ENCODE measurements at places on chromosomes 11 and 22.

GRCh38 chr11:69264486-69264885 is 29.5 kb upstream of the MYEOV start:
- no peak for DNase-seq

DNA sequence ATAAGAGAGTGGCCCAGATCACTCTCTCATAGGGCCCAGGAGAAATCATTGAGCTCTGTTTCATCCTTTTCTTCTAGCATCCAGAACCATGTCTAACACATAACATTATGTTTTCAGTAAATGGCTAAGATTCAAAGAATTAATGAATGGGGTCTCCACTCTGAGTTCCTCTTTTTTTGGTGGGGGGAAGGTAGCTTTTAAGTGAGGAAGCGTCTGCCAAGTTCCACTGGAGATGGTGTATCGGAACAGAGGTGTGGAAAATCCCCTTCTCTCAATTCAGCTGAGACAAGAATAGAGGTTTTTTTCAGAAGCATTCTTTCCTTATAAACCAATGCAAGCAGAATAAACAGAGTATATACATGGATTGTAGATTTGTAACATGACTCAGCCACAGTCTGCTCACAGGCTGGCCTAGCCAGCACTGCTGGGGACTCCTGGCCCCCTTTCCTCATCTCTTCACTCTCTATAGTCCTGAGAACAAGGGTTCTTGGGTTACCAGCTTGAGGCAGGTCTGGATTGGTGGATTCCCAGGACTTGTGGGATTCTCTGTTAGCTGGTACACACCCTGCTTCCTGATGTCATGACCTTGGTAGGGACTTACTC is 97.2 kb downstream of the TRAF6 start:
- no peak for DNase-seq

- DNase-seq, result no peak
Observed at GRCh38 chr22:45230026-45230721, 10.5 kb downstream of the KIAA0930 start.

DNA sequence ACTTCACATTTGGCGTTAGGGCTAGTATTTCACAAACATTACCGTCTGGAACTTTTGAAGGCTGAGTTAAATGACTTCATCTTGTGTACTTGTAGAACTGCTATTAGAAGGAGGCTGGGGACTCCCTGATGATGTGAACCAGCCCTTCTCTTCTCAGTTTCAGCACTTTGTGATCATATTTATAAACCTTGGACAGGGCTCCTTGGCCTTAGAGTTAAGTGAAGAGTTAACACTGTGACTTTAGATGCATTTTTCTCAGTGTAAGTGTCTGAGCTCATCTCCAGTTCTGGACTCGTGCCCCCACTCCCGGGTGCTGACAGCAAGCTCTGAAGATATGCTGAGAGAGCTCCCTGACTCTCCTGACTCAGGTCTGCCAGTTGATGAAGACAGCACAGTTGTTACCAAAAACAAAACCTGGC is 8.4 kb downstream of the MIAT start:
- DNase-seq, result no peak

GRCh38 chr11:111797145-111797581 is 31.0 kb upstream of the PPP2R1B start:
- no peak for DNase-seq

DNA sequence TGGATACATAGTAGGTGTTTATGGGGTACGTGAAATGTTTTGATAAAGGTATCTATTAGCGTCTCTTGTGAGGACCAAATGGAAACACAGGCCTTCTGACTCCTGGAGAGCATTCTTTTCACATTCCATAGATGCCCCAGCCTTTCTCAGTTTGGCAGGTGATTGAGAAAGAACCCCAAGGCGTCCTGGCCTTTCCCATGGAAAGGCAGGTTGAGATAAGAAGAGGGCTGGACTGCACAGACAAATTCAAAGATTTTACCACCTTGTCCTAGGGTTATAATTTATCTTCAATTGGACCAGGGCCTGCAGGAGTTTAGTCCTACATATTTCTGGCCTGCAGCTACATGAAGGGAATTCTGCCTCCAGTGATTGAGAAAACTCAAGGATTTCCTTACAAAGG is 661 bp upstream of the OLFML1 start:
- DNase-seq, result no peak

DNA sequence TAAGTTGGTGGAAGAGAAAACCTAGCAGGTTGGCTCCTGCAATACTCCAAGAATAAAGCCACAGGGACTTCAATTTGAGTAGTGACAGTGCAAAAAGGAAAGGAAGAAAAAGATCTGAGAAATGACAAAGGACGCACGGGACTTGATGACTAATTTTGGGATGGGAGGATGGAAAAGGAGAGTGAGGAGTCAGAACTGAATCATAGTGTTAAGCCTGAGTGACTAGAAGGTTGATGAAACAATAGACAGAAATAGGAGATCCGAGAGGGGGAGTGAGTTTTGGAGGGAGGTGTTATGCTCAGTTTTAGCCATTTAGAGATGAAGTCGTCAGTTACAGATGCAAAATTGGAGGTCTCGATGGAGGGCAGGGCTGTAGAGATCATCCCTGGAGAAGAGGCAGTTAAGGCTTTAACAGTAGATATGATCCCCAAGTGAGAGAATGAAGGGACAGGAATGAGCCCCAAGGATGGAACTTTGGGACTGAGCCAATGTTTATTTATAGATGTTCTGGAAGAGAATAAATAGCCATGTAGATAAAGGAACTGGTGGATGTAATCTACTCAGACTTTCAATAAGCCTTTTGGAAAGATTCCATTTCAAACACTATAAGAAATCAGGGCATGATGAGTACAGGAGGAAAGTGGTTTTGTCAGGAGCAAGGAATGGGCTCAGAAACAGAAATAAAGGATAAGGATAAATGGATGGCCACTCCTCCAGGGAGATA is 108.9 kb upstream of the NCAM1 start:
- DNase-seq, result no peak

- no peak for DNase-seq
Observed at GRCh38 chr11:127003260-127003981, 2.9 kb upstream of the KIRREL3 start.

- DNase-seq, result no peak
Observed at GRCh38 chr22:30574095-30574981, at the start of gene GAL3ST1. GAL3ST1 (minus strand) TSS chr22:30574665; CDS start chr22:30557392, 17,273 bp downstream.

- DNase-seq, result no peak
Observed at GRCh38 chr22:34639911-34640310, 426.0 kb upstream of the ISX start.

DNA sequence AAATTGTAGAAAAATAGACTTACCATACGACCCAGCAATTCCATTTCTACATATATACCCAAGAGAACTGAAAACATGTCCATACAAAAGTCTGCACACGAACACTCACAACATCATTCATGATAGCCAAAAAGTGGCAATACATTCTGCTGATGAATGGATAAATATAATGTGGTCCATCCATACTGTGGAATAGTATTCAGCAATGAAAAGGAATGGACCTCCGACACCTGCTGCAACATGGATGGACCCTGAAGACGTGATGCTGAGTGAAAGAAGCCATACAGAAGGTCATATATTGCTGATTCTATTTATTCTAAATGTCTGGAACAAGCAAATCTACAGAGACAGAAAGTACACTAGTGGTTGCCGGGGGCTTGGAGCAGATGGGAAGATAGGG is 19.2 kb downstream of the CPT1A start:
- no peak for DNase-seq

DNA sequence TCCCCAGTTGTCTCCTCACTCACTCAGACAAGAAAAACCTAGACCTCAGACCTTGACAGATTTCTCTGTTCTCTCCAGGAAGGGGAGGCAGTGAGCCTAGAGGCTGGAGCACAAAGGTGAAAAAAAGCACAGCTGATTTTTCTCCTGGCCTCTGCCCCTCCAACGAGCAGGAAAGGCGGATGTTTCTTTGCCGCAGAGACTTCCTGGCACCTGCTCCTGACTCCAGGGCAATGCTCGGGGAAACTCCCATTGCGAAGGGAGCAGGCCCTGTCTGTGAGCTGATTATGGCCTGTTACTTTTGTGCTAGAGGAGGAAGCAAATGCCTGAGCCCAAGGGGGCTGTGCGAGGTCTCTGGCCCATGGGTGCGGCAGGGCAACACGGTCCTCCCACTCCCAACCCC is 25.4 kb downstream of the MS4A10 start:
- DNase-seq, result no peak

GRCh38 chr11:116376547-116376946 is 396.2 kb downstream of the BUD13 start:
- DNase-seq, result no peak

GRCh38 chr11:111000400-111001080 is 245.0 kb upstream of the POU2AF2 start:
- no peak for DNase-seq

GRCh38 chr11:28529540-28530410 is 421.6 kb downstream of the METTL15 start:
- DNase-seq, result no peak

DNA sequence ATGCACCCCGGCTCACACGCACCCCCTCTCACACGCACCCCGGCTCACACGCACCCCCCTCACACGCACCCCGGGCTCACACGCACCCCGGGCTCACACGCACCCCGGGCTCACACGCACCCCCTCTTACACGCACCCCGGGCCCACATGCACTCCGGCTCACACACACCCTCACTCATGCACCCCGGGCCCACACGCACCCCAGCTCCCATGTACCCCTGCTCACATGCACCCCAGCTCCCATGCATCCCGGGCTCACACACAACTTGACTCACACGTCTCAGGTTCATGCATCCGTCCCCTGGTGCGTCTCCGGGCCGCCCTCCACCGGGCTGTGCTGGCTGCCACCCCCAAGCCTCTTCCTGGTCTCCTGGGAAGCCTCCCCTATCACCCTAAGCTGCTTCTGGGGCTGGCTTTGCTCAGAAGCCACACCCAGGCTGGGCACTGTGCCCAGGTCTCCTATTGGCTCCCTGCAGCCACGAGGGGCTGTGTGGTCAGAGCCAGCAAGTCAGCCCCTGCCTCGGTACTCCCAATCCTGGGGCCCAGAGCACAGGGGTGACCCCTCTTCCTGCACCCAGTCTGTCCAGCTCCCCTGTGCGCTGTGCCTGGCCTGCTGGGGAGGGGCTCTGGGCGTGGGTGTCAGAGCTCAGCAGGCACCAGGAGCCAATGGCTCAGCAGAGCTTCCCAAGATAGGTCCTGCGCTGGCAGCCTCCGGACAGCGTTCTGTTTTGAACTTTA is 16.9 kb downstream of the TSPAN4 start:
- no peak for DNase-seq

- no peak for DNase-seq
Observed at GRCh38 chr11:113113801-113114704, 152.8 kb downstream of the NCAM1 start.

DNA sequence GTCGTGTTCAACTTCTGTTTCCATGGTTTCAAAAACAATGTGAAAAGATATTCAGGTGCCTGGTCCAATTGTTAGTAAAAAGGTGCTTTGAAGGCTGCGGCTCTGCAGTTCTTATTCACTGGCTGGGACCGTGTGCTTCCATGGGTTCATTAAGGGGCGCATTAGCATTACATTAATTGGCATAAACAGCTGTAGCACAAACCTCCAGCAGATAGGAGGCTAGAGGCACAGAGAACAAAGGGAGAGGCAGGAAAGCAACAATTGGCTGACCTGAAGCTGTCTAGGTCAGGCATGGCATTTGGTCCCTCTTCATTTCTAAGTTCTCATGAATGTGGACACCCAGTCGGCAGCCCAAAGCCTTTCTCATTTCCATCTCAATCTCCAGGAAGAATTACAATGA is 16.6 kb downstream of the PAK1 start:
- no peak for DNase-seq

DNA sequence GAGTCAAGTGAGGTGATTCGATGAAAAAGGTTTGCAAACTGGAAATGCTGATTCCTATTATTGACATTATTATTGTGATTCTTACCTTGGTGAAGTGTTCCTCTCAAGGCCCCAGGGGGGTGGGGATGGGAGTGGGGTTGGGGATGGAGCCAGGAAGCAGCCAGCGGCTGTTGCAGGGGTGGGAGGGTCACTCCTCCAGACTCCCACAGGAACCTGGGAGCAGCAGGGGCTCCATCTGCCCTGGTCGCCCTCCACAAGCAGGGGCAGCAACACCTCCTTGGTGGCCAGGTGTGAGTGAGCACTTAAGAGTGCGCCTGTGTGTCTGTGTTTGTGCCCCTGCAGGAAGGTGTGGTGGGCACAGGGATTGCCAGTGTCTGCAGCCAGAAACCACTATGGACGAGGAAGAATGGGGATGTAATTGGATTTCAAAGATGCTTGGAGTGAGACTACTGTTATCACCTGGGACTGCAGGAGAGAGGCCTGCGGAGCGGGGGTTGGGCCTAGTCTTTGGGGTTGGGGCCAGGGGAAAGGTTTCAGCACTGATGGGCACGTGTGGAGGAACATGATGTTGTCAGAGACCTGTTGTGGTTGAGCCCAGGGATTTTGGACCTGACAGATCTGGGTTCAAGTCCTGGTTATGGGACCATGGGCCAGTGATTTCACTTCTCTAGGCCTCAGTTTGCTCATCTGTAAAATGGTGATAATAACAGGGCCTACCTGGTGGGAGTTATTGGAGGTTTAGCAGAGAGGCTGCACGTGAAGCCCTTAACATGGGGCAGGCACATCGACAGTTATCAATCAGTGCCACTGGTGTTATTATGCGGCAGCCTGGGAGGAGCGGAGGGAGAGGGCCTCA is 3.6 kb upstream of the TP53I11 start:
- DNase-seq, result no peak
